ENCODE measurements at places on chromosomes 16 and 17. TPM values are rescaled to one million over a fixed set of nuclear protein-coding genes. Genes with fewer than 3 reads are reported as not detected.

- H3K36me3 ChIP-seq: no peaks in the 10 kb centered on the region
- H3K4me1 ChIP-seq: no peaks in the 10 kb centered on the region
- H3K27ac ChIP-seq: no peak overlapping the region
- H3K27me3 ChIP-seq: peaks cover 80% of the 10 kb centered on the region
Measured at GRCh38 chr16:86476956-86477534, 33.3 kb upstream of the FOXF1 start.

GRCh38 chr16:59198487-59198886 is 464.4 kb upstream of the GOT2 start:
- no peaks in the 10 kb centered on the region for H3K27me3 ChIP-seq
- H3K36me3 ChIP-seq: no peaks in the 10 kb centered on the region
- no peak overlapping the region for H3K4me3 ChIP-seq
- peak; percentile 9 for DNase-seq
- no peaks in the 10 kb centered on the region for H3K4me1 ChIP-seq

GRCh38 chr17:78929908-78930775 is 5.0 kb upstream of the TIMP2 start:
- H3K27me3 ChIP-seq: no peaks in the 10 kb centered on the region
- H3K27ac ChIP-seq: no peak overlapping the region

DNA sequence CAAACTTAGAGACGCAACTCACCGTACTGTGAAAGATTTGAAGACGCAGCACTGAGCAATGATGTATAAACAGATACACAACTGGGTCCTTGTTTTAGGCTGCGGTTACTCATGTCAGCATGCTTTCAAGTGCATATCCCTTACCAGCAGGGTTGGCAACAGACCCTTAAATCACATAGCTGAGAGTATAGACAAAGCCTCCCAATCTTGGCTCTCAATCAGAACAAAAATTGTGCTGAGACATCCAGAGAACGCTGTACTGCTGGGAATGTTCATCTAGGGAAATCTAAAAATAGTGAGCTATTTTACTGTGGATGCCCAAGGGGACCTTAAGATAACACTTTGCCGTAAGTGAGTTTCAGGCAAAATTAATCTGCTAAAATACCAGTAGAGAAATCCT is 84.4 kb upstream of the NUDT7 start:
- no peaks in the 10 kb centered on the region for H3K36me3 ChIP-seq
- no peak for DNase-seq
- no peaks in the 10 kb centered on the region for H3K27me3 ChIP-seq
- H3K4me1 ChIP-seq: no peaks in the 10 kb centered on the region

DNA sequence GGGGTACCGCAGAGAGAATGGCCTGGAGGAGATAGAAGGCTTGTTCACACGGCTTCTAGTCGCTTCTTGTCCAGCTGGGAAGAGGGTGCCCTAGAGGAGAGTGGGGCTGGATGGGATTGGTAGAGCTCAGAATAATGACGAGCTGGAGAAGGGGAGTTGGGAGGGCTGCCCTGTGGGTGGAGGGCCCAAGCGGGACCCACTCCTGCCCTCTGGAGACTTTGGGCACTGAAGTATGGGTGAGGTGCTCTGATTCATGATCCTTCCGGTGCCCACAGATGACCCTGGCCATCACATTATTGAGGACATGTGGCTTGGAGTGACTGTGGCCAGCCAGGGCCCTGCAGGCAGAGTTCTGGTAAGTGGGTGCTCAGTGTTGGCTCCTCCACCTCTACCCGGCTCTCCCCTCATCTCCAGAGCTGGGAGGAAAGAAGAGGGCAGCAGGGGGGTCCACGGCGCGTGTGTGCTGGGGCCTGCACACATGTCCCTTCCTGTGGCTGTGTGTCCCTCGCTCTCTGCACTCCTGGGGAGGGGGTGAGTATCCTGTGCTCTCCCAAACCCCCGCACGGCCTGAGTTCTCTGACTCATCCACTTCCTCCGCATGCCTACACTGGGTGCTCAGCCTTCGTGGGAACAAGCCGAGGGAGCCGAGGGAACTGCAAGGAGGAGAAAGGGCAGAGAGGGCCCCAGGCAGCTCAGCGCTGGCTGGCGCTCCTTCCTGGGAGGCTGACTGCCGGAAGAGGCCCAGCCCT is 8.5 kb downstream of the ITGA3 start:
- H3K4me3 ChIP-seq: no peak overlapping the region
- peak; percentile 99 for DNase-seq
- H3K36me3 ChIP-seq: peaks cover 38% of the 10 kb centered on the region
- H3K4me1 ChIP-seq: peaks cover 71% of the 10 kb centered on the region
- H3K27ac ChIP-seq: peak overlapping the region; percentile 95
- no peaks in the 10 kb centered on the region for H3K27me3 ChIP-seq

DNA sequence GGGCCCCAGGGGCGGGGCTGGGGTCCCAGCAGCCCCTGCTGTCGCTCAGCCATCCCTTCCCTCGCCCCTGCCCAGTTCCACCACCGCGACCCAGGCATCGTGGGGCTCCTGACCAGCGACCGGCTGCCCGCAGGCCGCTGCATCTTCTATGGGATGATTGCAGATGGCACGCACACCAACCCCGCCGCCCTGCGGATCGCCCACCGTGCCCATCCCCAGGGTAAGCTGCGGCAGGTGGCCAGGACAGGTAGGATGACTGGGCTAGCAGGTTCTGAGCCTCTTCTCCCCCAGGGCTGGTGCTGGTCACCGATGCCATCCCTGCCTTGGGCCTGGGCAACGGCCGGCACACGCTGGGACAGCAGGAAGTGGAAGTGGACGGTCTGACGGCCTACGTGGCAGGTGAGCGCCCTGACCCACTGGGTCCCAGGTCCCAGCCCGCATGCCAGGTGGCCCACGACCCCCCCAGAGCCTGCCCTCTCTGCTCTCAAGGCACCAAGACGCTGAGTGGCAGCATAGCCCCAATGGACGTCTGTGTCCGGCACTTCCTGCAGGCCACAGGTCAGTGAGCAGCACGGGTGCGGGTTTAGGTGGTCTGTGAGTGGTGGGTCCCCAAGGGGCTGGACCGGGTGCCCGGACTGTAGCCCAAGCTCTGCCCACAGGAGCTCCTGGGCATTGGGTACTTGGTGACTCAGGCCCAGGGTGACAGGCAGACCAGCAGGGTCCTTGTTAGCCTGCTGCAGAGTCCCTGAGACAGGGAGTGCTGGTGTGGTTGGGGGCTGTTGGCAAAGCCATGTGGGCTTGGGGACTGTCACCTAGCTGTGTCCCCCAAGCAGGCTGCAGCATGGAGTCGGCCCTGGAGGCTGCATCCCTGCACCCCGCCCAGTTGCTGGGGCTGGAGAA is 2.8 kb downstream of the CEMP1 start:
- H3K36me3 ChIP-seq: peaks cover 43% of the 10 kb centered on the region
- peak; percentile 68 for DNase-seq
- no peak overlapping the region for H3K4me3 ChIP-seq
- no peak overlapping the region for H3K27ac ChIP-seq

GRCh38 chr16:84788920-84789391 is 30.8 kb upstream of the CRISPLD2 start:
- H3K4me3 ChIP-seq: no peak overlapping the region
- peak overlapping the region; percentile 41 for H3K27ac ChIP-seq
- DNase-seq: no peak
- H3K27me3 ChIP-seq: no peaks in the 10 kb centered on the region
- H3K36me3 ChIP-seq: no peaks in the 10 kb centered on the region
- H3K4me1 ChIP-seq: peaks cover 12% of the 10 kb centered on the region

DNA sequence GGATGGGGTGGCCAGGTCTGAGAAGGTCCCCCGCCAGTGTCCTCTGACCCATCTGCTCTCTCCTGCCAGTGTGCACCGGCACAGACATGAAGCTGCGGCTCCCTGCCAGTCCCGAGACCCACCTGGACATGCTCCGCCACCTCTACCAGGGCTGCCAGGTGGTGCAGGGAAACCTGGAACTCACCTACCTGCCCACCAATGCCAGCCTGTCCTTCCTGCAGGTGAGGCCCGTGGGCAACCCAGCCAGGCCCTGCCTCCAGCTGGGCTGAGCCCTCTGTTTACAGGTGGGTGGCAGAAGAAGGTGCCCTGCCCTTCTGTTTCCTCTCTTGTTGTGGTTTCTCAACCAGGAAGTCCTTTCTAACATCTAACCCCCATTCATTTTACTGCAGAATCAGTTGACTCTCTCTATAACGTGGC is 7.1 kb downstream of the ERBB2 start:
- no peaks in the 10 kb centered on the region for H3K27me3 ChIP-seq
- peaks cover 6% of the 10 kb centered on the region for H3K4me1 ChIP-seq
- H3K27ac ChIP-seq: no peak overlapping the region

The MIS12 gene
- total RNA-seq: 10.6 TPM

The ENKD1 gene
- 15.9 TPM for total RNA-seq

The SLC16A13 gene
- total RNA-seq: 1.4 TPM

The PRSS8 gene
- not detected for total RNA-seq

The NEUROD2 gene
- not detected for total RNA-seq

Measured in osteoblast (primary cell).